Cortex of kidney (tissue), 1 donor: ENCODE measurements at places on chromosomes 6 and 20.

GRCh38 chr6:154805288-154805911 lies 72.2 kb downstream of the SCAF8 start:
- DNase-seq = no peak

DNA sequence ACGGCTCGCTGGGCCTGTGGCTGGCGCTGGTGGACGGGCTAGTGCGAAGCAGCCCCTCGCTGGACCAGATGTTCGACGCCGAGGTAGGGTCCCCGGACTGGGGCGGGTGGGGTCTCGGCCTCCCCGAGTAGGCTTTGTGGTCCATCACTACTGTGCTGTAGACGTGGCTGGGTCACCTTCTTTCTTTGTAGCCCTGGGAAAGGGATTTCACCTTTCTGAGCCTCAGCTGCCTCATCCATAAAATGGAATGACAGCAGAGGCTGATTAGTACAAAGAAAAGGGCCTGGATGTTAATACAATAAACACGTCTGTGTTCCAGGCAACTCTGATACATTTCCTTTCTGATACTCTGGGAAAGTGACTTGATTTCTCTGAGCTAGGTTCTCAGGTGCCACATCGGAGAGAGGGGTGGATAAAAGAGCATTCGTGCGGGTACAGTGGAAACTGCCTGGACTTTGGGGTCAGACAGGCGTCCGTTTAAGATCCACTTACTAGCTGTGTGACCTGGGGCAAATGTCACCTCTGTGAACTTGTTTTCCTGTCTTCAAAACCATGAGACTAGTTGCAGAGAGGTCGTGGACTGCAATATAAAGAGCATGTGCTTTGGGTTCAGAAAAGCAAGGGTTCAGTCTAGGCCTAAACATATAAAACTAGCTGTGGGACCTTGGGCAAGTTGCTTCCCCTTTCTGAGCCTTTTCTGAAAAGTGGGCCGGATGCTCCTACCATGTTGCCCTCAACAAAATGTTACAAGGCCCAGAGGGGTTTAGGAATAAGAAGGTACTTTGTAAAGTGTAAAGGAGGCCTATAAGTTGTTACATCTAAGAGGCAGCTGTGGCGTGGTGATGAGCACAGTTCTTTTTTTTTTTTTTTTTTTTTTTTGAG lies 896 bp downstream of the SYS1 start:
- no peak for DNase-seq

DNA sequence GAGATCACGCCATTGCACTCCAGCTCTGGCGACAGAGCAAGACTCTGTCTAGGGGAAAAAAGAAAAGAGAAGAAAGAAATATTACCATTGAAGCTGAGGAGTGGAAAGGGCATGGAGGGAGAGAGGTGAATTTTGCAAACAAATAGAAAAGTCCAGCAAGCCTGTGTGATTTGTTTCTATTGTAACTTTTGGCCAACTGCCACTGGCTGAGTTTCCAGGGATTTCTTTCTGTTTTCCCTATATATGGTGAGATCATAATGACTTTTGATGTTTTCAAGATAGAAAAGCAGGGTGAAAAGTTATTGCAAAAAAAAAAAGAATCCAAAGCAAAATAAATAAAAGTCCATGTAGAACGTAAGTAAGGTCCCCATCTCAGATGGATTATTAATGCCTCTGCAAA lies 184.2 kb upstream of the RALGAPA2 start:
- no peak for DNase-seq

GRCh38 chr20:32764005-32764960 lies 2.1 kb downstream of the DNMT3B start:
- DNase-seq = no peak

DNA sequence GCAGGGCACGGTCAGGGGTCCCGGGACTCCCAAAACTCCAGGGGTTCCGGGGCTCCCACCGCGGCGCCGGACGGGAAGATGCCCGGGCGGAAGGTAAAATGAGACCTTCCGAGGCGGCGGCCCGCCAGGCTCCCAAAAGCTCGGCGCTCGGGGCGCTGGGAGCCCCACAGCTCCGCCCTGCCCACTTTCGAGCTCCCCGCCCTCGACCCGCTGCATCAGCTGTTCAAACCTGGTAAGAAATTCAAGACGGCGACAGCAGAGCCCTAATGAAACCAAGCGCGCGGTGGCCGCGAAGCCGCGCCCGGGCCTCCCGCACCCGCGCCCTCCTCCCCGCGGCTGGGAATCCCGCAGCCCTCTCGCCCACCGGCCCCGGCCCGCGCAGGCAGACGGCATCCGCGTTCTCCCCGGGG lies 369 bp downstream of the SLC4A11 start:
- no peak for DNase-seq

- DNase-seq = no peak
Measured at GRCh38 chr20:23582293-23582692, 14.0 kb upstream of the CST9L start.

- DNase-seq = no peak
Measured at GRCh38 chr6:48916607-48917006, 546.4 kb downstream of the MMUT start.

GRCh38 chr20:50418890-50419642 lies 91.1 kb upstream of the PTPN1 start:
- no peak for DNase-seq

- DNase-seq = no peak
Measured at GRCh38 chr20:12074111-12074655, 156.5 kb downstream of the BTBD3 start.

DNA sequence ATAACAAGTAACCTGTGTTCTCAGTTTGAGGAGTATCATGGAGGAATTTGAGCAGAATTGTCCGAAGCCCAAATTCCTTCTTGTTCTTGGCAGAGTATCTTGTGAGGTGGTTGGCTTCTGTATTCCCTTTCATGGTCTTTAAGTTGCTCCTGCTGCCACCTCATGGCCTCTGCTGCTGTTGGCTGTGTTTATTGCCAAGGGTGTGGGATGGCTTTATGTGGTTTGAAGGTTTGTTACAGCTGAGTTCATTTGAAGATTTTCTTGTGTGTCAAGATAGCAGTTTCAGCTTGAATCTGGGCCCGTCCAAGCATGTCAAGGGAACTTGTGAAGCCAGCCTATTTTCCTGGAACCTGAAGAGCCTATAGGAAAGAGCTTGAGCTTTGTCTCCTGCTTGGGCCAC lies 20.2 kb upstream of the TTK start:
- no peak for DNase-seq

GRCh38 chr6:49913636-49914375 lies 47.5 kb upstream of the CRISP1 start:
- DNase-seq = no peak

- no peak for DNase-seq
Measured at GRCh38 chr20:63696306-63696627, 185 bp upstream of the TNFRSF6B start.

- DNase-seq = no peak
Measured at GRCh38 chr6:53066077-53066417, 843 bp downstream of the FBXO9 start.

- DNase-seq = no peak
Measured at GRCh38 chr6:106608080-106608668, 21.1 kb downstream of the RTN4IP1 start.

GRCh38 chr6:10736731-10737130 lies 10.9 kb upstream of the TMEM14B start:
- DNase-seq = no peak

GRCh38 chr20:35225319-35226125 lies 968 bp upstream of the MMP24 start:
- no peak for DNase-seq

DNA sequence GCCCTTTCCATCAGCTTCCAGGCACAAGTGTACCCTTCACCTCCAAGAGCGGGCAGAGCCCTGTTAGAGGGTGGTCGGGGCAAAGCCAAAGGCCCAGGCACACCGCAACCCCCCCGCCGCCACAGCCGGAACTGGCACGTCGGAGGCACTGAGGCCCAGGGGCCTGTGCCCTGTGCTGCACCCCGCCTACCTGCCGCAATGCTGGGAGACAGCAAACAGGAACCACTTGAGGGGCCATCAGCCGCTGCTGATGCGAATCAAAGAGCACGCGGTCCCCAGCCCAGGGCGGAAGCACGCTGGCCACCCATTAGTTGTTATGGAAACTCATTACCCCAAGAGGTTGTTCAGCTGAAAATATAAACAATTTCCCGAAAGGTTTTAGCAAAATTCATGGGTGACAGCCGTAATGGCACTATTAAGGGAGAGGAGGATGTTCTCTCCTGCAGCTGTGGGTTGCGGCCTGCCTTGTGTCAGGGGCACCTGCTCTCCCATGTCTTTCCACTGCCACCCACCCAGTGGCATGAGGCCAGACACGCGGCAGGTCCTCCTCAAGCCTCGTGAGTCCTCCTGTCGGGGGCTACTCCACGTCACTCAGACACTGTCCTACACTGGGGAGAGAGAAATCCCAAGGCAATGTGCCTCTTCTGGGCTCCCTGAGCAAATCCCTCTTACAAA lies 65.3 kb downstream of the EDN3 start:
- DNase-seq = no peak

DNA sequence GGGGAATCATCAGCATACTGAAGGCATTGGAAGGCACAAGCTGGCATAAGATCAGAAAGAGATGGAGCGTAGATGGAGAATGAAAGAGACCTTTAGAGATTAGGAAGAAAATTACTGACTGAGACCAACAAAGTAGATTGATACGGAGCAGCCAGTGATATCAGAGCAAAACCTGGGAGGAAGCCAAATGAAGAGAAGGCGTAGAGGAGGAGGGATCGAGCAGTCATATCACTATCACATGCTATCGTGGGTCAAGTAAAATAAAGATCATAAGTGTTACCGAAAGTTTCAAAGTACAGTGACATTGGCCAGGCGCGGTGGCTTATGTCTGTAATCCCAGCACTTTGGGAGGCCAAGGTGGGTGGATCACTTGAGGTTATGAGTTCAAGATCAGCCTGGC lies 53.6 kb upstream of the FANCE start:
- DNase-seq = no peak

DNA sequence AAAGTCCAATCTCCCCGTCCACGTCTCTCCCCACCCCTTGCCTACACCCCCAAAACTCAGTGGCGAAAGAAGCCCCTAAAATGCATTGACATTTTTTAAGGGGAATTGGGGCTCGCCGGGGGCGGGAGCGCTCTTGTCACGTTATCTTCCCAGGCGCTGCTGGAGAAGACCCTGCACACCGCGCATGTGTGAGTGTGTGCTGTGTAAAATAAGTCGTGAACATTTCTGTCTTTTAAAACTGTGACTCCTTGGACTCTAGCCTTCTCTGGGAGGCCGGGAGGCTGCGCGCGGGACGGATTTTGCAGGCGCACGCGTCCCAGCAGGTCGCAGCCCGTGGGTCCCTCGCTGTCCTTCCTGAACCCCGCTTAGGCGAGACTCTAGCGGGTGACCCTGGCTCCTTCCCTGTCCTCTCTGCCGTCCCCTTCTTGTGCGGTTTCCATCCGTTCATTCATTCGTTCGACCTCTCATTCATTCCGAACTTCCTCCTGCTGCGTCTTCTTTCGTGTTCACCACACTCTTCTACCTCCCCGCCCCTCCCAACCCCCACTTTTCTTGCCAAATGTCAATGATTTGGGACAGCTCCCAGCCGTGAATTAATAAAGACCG lies 2.2 kb downstream of the NRN1 start:
- no peak for DNase-seq

DNA sequence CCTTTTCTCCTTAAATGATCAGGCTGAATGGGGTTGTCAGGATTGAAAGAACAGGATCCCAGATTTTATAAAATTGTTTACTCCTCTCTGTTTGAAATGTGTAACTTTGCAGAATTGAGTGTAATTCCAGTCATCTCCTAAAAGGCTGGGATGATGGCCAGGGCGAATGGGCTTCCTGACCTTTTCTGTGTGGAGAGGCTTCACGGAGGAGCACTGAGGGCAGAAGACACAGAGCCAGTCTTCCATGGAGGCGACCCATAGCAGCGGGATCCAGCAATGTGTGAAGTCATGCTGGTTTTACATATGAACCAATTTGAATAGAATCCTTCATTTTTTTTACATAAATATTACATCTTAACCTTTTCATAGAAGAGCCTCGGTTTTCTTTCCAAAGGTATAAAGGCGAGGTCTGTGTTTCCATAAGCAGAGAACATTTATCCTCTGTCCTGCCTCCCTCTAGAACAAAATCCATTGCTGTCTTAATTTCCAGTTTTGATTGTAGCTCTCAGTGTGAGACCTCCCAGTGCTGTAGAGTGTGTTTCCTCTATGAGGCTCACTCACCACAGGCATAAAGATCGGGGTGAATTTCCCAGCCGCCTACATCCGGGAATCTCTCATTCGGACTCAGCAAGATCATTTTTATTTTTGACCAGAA lies 369.7 kb upstream of the FLRT3 start:
- no peak for DNase-seq

DNA sequence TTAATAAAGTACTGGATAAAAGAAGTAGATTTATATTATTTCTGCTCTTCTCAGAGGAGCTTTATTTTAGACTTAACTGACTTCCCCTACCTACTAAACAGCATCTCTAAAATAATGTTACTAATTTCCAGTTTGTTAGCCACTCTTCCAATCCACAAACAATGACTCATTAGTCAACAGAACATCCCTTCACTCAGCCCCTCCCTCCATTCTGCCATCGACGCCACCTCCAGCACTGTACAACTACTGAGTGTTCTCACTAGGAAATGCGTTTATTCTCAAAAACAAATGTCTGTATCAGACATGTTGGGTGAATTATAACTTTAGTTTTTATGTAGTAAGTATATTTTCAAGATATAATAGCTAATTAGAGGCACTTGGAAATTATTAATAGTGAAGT lies 427.0 kb downstream of the EYS start:
- no peak for DNase-seq

DNA sequence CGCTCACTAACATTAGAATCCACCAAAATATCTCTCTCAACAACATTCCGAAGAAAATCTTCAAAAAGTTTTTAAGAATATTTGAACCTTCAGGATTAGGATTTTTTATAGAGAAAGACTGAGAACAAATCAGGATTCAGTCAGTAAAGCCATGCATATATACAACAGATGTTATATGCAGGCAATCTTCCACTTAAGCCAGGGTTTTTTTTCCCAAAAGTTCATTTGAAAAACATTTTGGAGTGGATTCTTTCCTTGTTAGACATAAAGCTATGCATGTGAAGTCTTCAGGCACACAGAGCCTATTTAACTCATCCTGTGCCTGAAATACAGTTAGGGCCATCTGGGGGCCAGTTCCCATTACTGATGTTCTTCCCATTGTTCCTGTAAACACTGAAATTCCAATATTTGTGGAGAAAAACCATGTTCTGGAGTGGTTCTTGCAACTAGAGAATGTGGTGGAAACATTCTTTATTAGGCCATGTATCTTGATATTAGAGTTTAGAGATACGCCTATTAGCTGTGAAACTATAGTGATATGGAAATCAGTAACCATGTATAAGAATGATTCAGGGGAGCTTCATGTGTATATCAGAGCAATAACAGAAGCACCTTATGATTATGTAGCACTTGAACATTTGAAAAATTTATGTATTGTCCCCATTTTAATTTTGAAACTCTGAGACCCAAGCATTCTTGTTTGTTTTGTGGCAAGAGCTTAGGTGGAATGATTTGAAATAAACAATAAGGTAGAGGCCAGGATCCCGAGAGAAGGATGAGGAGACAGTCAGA lies 61.7 kb downstream of the PLEKHG1 start:
- DNase-seq = no peak

- no peak for DNase-seq
Measured at GRCh38 chr6:166612471-166612881, 14.6 kb downstream of the RPS6KA2 start.
